ENCODE measurements at places on chromosomes 16 and 17.
A peak's percentile ranks its signal among the peaks of the same experiment; 100 is the strongest.

GRCh38 chr16:4218202-4218601 lies 23.7 kb downstream of the SRL start:
- DNase-seq = no peak

- no peak for DNase-seq
These were observed 433.7 kb downstream of the KIF2B start for GRCh38 chr17:54256401-54256929.

DNA sequence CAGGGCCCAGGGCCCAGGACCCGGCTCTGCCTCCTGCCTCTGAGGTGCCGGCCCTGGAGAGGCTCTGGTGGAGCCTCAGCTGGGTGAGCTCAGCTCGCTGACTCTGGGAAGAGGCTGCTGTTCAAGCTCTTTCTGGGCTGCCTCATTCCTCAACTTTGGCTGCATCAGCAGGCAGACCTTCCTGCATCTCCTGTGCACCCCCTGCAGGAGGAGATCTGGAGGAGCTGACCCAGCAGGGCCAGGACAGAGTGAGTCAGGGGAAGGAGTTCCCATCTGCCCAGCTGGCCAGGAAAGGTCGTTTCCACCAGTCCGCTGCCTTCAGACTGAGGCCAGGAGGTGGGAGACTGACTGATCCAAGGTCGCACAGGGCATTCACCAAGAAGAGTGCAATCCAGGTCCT lies 10.7 kb downstream of the CRHR1 start:
- DNase-seq = no peak

DNA sequence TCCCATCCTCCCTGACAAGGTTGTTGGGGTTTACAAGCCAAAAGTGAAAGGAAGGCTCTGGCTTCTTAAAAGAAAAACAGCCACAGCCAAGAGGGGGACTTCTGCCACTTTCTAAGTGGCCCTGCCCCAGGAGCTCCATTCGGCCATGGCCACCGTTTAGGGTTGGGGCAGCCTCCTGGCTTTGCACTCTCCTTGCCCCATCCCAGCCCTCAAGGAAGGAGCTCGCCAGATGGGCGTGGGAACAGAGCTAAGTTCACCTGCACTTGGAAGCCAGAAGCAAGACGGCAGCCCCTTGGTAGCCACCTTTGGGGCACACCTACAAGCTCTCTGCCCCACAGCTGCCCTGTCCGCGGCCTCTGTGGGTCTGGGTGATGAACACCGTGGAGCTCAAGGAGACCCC lies 122.4 kb upstream of the CDC42EP4 start:
- DNase-seq = no peak

DNA sequence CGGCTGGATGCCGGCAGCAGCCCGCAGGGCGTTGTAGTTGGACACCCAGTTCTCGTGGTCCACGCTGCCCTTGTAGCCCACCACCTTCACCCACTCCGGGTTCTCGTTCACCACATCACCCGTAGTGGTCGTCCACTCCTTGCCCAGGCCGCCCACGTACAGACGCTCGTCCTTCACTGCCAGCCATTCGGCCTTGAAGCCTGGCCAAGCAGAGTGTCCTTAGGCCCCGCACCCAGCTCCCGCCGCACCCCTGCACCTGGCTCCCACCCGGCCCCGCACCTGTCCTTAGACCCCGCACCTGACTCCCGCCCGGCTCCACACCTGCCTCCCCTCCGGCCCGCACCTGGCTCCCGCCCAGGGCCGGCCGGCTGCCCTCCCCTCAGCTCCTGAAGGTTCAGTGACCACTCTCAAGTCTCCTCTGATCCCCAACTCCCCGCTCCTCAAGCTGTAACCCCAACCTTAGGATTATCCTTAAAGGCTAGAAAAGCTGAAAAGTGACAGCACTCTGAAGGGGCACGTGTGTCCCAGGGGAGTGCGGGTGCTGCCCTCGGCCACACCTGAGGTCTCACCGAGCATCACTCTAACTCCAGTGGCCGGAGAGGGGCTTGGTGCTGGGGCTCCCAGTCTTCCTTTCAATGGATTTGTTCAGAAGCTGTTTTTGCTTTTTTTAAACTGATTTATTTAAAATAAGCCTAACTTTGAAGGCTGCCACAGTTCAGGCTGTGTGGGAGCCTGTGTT lies 14.4 kb downstream of the CANT1 start:
- DNase-seq = no peak

GRCh38 chr16:4032768-4033167 lies 83.5 kb downstream of the ADCY9 start:
- peak; percentile 58 for DNase-seq

- no peak for DNase-seq
These were observed 161.2 kb upstream of the IRX3 start for GRCh38 chr16:54447576-54448440.

DNA sequence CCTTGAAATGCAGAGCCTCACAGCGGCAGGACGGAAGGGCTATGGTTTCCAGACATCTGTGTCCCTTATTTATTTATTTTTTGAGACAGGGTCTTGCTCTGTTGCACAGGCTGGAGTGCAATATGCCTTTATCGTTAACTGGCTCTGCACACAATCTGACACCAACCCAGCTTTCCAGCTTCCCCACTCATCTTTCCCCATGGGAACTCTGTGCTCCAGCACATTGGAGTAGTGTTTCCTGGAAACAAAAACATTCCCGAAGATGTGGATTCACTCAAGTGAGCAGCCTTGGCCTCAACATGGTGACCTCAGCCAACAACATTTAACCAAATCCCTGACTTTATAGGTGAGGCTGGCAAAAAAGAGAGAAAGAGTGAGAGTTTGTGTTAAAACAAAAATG lies 307.1 kb downstream of the TMEM114 start:
- DNase-seq = no peak

DNA sequence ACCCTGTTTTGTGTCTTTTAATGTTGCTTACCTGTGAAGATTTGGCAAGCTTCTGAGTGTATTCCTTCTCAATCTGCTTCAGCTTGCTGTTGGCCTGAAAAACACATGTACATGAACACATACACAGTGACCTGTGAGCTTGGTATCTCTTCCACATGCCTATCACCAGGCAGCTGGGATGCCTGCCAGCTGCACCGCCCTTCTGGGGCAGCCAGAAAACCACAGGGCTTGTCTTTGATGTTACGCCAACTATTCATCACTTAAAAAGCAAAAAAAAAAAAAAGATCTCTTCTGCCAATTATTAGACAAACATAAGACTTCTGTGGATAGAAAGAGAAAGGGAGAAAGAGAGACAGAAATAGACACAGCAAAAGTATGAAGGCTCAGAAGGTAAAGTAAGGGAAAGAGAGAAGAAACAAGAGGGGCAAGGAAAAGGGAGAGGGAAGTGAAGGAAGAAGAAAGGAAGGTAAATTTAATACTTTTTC lies 189.2 kb upstream of the AXIN2 start:
- no peak for DNase-seq

- no peak for DNase-seq
These were observed 653.8 kb downstream of the CDH8 start for GRCh38 chr16:61382435-61382834.
